Hematopoietic multipotent progenitor cell treated with erythropoietin and hydrocortisone succinate and interleukin-3 and kit ligand, for 6 days (in vitro differentiated cells): ENCODE measurements at places on chromosomes 4 and X.

GRCh38 chr4:169765835-169766234 lies 8.1 kb upstream of the HPF1 start:
- DNase-seq: no peak

- peak; percentile 67 for DNase-seq
Measured at GRCh38 chrX:11787564-11787963, 29.5 kb downstream of the MSL3 start.

DNA sequence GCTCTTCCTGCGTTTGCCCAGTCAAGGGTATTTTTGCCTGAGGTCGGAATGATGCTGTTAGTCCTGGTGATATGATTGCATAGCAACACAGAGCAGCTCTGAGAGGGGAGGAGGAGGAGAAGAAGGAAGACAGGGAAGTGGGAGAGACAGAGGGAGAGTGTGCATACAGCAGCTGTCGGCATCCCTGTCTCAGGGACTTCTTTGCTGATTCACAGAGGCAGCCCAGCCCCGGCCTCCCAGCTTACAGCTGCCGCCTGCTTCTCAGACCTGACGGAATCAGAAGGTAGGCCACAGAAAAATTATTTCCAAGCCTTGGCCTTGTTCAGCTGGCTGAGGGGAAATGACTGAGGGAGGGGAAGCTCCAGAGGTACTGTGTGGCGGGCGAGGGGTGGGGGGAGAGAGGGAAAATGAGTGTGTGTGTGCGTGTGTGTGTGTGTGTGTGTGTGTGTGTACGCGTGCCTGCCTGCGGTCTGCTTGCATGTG lies 319 bp downstream of the DRP2 start:
- no peak for DNase-seq

GRCh38 chrX:21355831-21356230 lies 18.4 kb upstream of the CNKSR2 start:
- DNase-seq: no peak

- DNase-seq: no peak
Measured at GRCh38 chr4:130163701-130164100, 1067.7 kb downstream of the C4orf33 start.

DNA sequence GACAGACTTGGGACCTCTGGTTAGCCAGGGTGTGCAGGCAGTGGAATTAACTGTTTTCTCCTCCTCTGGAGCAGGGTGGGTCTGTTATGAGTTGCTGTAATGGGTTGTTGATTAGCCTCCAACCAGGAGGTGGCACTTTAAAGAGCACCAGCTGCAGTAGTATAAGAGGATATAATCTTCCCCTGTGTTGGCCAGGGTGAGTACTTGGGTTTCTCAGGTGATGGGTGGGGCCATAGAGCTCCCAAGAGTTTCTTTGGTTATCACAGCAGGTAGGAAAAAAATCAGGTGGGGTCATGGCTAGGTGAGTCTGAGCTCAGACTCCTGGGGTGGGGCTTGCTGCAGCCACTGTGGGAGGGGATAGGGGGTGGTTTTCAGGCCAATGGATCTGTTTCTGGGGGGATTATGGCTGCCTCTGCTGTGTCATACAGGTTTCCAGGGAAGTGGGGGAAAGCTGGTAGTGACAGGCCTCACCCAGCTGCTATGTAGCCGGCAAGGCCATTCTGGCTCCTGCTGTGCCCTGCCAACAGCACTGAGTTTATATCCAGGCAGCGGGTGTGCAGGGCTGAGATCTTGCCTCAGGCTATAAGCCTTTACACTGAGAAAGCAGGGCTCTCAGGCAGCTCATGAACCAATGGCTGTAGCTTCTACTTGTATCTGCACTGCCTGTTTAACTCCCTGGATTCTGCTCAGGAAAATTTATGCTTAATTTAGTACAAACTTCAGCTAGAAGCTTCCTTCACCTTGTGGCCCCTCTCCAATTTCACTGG lies 70.1 kb downstream of the CCNG2 start:
- DNase-seq: no peak

GRCh38 chr4:25449270-25449669 lies 72.2 kb downstream of the ANAPC4 start:
- no peak for DNase-seq

- DNase-seq: peak; percentile 20
Measured at GRCh38 chrX:124125471-124125870, 164.0 kb downstream of the STAG2 start.

GRCh38 chr4:749698-750666 lies 44.4 kb downstream of the PCGF3 start:
- no peak for DNase-seq

- DNase-seq: no peak
Measured at GRCh38 chr4:102843938-102844337, 16.6 kb upstream of the UBE2D3 start.

GRCh38 chr4:1862055-1862911 lies 6.3 kb upstream of the LETM1 start:
- DNase-seq: no peak

- no peak for DNase-seq
Measured at GRCh38 chr4:7253341-7253700, 61.0 kb downstream of the SORCS2 start.

DNA sequence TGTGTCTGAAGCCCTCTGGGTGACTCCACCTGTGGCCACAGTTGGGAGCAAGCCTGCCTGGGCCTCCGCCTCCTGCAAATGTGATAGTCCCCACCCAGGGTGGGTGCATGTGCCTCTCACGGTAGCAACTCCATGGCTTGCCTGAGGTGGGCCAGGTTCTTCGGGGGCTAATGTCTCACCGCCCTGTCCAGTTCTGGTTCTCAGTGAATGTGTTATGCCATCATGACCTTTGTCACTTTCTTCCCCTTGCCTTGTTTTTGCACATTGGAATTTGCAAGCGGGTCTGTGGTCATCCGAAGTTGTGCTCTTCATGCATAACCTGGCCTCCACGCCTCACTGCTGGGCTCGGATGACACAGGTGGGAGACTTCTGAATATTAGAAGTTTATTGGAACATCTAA lies 39.7 kb downstream of the SHROOM2 start:
- DNase-seq: no peak

GRCh38 chrX:12138361-12139313 lies at the start of gene FRMPD4:
FRMPD4 (plus strand) TSS chrX:12138473; CDS start chrX:12138972, 499 bp downstream.
- DNase-seq: no peak

- no peak for DNase-seq
Measured at GRCh38 chrX:12672367-12673106, 118.7 kb upstream of the PRPS2 start.

GRCh38 chr4:139596684-139597279 lies 40.8 kb upstream of the SETD7 start:
- no peak for DNase-seq

GRCh38 chrX:154775419-154776349 lies 13.0 kb downstream of the DKC1 start:
- peak; percentile 75 for DNase-seq

- DNase-seq: peak; percentile 90
Measured at GRCh38 chrX:65697915-65698796, 30.7 kb downstream of the MSN start.

GRCh38 chr4:128573781-128574508 lies 235.6 kb upstream of the JADE1 start:
- DNase-seq: no peak

DNA sequence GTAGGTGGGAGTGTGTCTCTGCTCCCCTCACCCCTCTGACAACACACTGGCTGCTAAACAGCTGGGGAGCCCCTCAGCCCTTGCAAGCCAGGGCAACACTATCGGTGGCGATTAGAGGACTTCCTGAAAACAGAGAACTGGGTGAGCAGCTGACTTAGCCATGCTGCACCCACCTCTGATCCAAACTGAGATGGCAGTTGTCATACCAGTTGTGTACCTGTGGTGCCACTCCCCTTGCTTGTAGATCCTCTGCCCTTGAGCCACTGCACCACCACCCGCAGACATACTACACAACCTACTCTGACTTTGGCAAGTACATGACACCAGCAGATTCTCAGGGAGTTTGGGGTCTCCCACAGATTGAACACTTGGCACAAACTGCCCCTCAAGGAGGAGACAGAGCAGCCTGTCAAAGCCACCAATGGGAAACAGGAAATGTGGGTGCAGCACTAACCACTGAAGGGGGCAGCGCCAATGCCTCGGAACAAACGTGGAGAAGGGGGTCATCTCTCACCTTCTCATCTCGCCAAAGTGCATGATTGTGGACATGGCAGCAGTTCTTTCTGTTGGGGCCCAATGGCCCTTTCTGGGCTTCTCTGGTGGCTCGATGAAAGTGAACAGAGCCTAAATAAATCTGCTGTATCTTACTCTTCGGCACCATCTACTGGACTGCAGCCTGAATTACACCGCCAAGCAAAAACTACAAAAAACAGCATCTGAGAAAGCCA lies 119.8 kb downstream of the NEK1 start:
- DNase-seq: peak; percentile 62

DNA sequence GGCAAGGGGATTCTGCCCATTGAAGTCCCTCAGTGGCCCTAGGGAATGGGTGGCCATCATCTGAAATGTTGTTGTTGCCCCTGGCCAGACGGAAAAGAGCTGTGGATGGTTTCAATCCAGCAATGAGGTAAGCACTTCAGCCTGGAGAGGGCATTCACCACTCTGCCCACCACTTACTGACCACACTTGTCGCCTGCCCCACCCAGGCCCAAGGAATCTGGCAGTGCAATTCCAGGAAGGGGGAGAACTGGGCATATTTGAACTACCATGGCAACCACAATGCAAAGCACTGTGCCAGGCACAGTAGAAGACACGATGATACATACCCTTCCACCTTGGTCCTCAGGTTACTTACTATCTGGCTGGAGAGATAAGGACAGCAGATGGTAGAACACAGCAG lies 161.6 kb downstream of the PDGFRA start:
- no peak for DNase-seq

DNA sequence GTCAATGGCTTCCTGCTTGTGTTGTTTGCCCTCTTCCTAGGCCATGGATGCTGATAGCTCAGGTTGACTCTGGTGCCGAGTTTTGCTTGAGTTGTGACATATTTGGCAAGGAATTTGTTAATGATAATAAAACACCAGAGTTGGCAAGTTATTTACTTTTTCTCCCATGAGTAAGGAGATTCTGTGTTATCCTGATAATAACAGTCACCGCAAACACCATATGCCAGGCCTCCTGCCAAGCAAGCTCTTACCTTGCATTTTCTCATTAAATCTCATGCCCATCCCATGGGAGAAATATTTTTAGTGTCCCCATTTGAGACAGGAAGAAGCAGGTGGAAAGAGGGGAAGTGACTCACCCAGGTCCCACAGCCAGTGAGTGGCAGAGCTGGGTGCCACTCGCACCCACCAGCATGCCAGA lies 67.4 kb upstream of the CLCN4 start:
- peak; percentile 20 for DNase-seq

- DNase-seq: no peak
Measured at GRCh38 chrX:2863646-2864045, 34.9 kb downstream of the GYG2 start.

DNA sequence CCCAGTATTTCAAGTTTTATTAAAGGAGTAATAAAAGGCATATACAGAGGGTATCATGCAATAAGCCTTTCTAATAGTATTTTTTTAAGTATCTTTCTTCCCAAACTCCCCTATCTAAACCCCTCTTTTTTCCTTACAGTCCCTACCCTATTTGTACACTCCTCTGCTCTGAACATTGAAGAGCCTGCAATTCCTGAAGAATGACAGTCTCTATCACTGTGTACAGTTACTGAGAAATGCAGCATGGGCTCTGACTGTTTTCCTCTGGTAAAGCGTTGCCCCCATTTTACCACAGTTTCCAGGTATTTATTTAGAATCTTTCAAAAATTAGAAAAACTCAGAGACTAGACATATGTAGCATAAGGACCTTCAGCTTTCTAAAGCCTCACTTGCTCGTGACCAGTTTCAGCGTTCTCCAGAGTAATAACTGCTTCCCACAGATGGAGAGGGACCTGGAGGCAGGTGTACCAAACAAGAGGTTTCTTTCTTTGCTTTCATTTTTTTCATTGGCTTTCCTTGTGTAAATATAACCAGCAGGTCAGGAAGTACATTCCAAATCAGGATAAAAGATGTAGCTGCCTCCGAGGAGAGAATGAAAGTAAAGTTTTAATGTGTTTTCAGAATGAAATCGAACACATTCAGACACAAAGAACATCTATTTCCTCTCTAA lies 230.8 kb downstream of the CFAP299 start:
- no peak for DNase-seq

- DNase-seq: no peak
Measured at GRCh38 chr4:120672076-120672475, 250.4 kb downstream of the PRDM5 start.

DNA sequence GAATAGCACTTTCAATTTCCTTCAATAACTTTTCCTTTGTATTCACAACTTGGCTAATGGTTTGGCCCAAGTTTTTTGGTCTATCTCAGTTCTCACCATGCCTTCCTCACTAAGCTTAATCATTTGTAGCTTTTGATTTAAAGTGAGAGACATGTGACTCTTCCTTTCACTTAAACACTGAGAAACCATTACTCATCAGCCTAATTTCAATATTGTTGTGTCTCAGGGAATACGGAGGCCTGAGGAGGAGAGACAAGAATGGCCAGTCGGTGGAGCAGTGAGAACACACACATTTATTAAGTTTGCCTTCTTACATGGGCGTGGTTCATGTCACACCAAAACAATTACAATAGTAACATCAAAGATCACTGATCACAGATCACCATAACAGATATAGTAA lies 56.7 kb downstream of the TSPAN5 start:
- DNase-seq: no peak

DNA sequence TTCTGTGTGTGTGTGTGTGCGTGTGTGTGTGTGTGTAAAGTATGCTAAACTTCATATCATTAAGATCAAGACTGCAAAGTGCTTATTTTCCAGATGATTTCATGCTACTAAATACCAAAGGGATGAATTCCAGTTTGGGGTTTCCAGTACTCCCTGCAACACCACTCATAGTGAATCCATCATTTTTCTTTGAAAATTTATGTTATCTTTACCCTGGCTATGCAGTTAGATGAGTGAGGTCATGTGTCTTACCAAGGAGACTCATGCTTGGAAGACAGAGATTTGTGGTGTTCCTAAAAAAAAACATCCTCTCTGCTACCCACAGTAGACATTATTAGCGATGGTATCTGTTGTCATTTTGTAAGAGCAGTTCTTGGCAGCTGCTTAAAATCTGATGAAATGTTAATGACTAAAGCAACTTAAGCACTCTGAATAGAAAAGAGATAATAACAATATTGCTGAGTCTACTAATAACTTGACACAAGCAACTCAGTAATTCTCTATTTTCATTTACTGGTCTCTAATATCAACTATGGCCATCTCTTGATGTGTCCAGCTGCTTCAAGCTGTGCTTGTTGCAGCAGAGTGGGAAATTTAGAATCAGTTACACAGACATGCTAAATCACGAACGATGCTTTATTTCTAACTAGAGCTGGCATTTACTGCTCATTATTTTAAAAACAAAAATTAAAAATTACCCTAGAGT lies 1953.0 kb upstream of the IGFBP7 start:
- DNase-seq: no peak

GRCh38 chrX:3094261-3094660 lies 53.0 kb downstream of the ARSF start:
- DNase-seq: no peak

DNA sequence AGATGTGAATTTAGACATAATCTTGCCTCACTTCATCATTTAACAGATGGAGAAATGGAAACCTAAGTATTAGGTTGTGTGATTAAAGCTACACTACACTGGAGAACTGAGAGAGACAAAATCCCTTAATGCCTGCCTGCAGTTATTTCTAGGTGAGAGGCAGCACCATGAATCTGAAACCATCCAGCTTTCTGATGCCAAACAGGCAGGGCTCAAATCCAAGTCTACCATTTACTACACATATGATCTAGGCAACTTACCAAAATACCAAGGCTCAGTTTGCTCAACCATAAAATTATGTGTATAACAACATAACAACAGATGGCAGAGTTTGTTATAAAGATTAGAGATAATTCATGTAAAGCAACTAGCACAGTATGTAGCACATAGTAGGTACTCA lies 38.7 kb downstream of the GABRA4 start:
- DNase-seq: no peak

GRCh38 chr4:148273501-148273986 lies 168.7 kb downstream of the NR3C2 start:
- peak; percentile 96 for DNase-seq
